T1000 (cell line): ENCODE measurements at places on chromosomes 5 and 9.

GRCh38 chr5:135222771-135223170 is 176.3 kb downstream of the MACROH2A1 start:
- DNase-seq, result no peak

- DNase-seq, result no peak
Measured at GRCh38 chr9:6501526-6502210, 88.7 kb downstream of the UHRF2 start.

DNA sequence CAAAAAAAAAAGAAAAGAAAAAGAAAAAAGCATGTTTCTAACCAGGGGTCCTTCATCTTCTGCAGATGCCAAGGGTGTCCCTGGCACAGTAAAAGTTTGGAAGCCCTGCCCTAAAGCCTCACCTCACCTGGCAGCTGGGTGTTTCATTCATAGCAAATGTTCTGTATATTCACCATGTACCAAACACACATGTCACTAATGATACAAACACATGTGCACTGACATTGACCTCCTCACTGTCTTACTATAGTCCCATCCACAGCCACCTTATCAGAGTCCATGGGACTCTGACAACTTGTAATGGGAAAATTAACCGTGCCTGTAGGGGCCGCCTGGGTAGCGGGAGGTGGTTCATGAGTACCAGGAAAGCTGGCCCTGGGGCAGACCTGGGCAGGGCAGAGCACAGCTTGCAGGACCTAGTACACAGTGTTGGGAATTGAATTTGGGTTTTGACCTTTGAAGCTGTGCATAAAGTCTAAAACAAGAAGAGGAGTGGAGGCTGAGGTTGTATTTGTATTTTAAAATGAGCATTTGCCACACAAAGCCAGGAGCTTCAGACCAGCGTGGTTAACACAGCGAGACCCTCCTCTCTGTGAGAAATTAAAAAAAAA is 6.4 kb upstream of the MGAT4B start:
- DNase-seq, result no peak

DNA sequence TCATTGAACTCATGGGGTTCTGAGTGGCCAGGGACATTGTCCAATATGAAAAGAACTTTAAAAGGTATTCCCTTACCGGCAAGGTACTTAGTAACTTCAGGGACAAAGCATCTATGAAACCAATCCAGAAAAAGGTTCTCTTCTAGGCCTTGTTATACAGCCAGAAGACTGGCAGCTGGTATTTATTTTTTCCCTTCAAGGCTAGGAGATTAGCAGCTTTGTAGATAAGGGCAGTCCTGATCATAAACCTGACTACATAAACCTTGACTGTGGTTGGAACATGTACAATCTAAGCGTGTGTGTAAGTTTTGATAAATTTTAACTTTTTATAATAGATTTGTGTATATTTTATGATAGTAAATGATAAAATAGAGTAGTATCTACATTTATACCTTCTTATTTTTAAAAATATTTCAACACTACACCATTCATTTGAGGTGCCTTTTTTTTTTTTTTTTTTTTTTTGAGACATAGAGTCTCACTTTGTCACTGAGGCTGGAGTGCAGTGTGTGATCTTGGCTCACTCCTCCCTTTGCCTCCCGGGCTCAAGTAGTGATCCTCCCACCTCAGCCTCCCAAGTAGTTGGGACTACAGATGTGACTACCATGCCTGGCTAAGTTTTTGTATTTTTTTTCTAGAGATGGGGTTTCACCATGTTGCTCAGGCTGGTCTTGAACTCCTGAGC is 24.5 kb downstream of the RANBP17 start:
- DNase-seq, result no peak

- no peak for DNase-seq
Measured at GRCh38 chr5:115431116-115431515, 113.5 kb downstream of the FEM1C start.

DNA sequence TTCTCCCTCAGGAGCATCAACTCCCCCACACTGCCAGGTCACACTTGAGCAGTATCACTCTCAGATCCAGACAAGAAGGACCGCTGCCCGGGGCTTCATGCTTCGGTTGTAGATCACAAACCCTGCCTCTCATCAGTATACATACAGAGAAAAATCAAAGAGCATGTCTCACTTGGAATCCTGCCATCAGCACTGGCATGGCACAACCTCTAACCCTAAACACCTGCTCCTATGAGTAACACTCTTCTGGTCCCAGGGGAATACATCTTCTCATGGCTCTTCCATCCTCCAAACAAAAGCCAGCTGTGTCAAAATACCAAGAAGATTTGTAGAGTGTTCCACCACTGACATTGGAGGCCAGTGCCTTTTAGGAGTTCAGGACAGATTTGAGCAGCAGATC is 84.8 kb upstream of the MIER3 start:
- no peak for DNase-seq

GRCh38 chr5:104344809-104345208 is 782.2 kb upstream of the NUDT12 start:
- no peak for DNase-seq

- DNase-seq, result no peak
Measured at GRCh38 chr9:136538599-136539426, 7.0 kb downstream of the NOTCH1 start.

- DNase-seq, result no peak
Measured at GRCh38 chr5:35404701-35405100, 174.4 kb upstream of the PRLR start.

GRCh38 chr9:20508242-20508641 is 114.1 kb downstream of the MLLT3 start:
- no peak for DNase-seq

- DNase-seq, result no peak
Measured at GRCh38 chr5:118236108-118236849, 752.1 kb downstream of the DTWD2 start.

- DNase-seq, result no peak
Measured at GRCh38 chr5:132381614-132382013, 12.1 kb downstream of the SLC22A5 start.

GRCh38 chr9:32742296-32742695 is 41.0 kb upstream of the TMEM215 start:
- DNase-seq, result no peak

DNA sequence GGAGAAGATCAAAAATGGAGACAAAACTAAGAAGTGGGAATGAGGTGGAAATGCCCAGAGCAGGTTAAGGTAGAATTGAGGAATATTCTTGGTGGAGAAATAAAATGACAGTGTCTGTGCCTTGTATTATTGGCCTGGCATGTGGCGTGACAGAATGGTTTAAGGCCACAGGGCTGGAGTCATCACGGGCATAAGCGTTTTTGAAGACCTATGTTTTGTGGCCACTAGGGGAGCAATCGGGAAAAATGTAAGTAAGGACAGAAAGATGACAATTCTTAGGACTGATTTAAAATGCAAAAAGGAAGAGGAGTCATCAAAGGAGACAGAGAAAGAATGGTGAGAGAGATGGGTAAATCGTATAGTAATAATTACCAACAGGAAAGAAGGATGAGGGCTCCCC is 72.2 kb upstream of the EPB41L4A start:
- no peak for DNase-seq

DNA sequence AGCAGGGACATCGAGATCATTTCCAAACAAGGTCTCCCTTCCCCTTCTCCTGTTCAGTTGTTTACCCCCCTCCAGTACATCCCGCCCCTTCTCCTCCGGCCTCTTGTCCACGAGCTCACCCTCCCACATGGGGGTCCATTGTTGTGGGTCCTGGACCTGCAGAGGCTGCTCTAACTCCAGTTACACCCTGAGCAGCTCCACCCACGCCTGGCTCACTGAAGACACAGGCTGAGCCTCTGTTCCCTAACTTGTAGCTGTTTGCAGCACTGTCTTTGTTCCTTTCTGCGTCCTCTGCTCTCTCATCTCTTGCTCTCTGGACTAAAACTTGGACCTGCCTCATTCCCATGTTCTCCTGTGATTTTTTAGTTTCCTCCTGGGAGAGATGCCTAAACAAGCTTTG is 377.5 kb downstream of the MED10 start:
- DNase-seq, result no peak

DNA sequence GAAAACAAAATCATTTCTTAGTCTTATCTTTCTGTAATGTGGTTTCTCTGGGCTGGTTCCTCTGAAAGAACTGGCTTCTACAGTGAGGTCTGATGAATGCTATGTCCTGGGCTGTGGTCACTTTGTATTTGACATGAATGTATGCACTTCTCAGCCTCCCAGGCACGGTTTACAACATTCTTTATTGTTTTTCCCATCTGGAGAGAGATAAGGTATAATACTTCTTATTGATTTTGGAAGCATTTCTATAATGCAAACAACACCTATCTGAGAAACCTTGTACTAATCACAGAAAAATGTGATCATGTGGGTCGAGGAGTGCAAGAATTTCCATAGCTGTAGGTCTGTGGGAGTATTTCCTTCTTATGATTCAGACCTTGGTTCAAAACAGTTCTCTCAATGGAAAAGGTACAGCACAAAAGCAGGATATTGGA is 46.9 kb downstream of the ACTBL2 start:
- DNase-seq, result peak; percentile 7

DNA sequence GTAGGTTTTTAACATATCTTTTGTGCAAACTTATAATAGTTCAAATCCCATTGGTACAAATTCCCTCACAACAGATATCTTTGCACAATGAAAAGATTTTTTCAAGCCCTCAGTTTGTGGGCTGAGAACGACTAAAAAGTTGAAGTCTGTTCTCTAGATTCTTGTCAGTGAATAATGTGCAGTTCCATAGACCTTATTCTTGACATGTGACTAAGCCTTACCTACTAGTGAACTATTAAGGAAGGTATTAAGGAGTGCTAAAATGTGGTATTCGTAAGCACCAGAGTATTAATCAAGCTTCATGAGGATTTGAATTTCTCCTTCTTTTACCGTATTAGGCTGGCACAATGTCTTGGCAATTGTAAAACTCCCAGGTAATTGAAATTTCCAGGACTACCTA is 205.6 kb upstream of the DMRTA1 start:
- DNase-seq, result no peak

- DNase-seq, result no peak
Measured at GRCh38 chr5:149358294-149358651, 427 bp downstream of the PCYOX1L start.

GRCh38 chr5:143279698-143280097 is 123.8 kb downstream of the NR3C1 start:
- DNase-seq, result no peak

- no peak for DNase-seq
Measured at GRCh38 chr5:60026161-60026560, 132.6 kb upstream of the PDE4D start.

DNA sequence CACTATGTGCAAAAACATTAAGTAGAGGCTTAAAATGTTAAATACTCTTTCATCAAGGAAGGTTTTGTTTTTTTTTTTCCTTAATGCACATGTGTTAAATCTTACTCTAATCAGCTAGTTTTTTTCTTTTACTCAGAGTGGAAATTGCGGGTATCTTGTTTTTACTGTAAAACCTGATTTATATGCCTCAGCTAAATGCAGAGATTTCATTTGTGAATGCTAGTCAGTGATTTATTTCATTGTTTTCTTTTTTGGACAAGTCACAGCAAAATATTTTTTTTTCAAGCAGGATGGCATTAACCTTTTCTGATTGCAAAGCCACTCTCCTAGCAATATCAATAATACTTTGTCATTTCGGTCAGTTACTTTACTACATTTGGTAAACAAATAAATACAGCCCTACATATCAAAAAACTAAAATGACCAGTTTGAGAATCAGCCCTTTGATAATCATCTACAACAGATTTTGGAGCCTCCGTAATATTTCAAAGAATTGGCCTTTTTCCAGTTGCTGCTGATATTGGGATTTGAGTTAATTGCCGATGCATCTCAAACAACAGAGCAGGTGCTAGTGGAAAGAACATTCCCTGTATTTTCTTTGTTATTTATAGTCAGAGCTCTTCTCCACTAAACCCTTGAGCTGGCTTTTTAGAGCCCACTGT is 579.2 kb upstream of the ZNF608 start:
- DNase-seq, result no peak

DNA sequence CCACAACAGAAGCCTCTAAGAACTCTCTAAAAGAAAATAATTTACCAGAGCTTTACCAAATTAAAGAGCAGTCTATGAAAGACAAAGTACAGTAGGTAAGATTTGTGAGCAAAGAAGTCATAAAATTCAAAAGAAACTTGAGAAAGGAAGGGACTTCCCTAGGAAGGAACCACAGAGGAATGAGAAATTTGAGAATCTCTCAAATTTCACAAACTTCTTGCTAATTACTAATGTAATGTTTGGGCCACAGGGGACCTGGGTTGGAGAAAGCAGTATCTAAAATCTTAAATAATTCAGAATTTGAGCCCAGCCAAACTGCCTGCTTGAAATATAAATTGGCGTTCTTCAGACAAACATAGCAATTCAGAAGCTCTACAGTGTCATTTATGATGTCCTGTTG is 225.0 kb upstream of the PRR16 start:
- DNase-seq, result no peak

DNA sequence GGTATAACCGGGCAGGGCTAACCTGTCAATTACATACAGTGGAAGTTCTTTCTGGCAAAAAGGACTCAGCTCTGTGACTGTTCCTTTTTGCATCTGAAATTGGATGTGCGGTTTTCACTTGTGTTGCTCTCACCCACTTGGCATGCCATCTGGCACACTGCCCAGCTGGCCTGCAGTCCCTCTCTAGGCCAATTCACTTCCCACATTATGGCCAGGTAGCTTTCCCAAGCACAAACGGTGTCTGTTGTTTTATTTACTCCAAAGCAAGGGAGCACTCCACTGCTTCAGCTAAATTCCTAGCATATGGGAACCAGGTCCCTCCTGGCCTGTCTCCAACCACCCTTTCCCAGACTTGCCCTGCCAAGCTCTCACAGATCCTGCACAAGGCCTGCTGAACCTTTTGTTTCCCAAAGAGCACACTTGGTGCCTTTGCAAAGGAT is 132.5 kb downstream of the SEMA6A start:
- no peak for DNase-seq

- no peak for DNase-seq
Measured at GRCh38 chr5:51487952-51488351, 104.7 kb downstream of the ISL1 start.

DNA sequence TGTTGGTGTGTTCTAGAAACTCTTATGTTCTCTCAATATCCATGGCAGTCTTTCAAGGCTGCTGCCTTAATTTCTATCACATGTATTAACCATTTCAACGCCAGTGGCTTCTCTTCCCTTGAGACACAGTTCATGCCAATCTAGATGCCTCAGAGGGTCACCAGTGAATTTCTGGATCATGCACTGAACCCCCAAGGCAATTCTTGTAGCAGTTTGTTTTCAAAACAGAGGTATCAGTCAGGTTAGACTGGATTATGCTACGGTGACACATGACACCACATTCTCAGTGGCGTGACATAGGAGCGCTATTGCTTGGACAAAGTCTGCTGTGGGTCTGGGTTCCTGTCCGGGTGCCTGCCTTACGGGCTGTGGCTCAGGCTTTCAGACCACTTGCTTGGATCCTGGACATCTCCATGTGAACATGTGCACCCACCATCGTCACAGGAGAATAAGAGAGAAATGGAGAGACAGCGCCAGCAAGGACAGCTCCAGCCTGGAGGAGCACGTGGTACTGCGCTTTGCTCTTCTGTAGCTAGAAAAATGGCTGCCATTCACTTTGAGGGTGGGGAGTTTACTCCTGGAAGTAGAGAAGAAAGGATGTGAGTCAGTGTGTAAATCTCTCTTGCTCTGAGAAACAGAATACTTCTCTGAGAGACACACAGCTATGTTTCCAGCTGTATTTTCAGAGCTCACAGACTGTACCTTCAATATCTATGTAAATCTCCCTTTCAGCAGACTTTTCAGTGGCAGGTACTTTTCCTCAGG is 329.3 kb upstream of the ADCY2 start:
- DNase-seq, result no peak

GRCh38 chr5:11711932-11712331 is 192.3 kb downstream of the CTNND2 start:
- DNase-seq, result no peak
